NCI-H1694 (cell line): ENCODE measurements at places on chromosomes 7 and 10.
A peak's percentile ranks its signal among the peaks of the same experiment; 100 is the strongest.

DNA sequence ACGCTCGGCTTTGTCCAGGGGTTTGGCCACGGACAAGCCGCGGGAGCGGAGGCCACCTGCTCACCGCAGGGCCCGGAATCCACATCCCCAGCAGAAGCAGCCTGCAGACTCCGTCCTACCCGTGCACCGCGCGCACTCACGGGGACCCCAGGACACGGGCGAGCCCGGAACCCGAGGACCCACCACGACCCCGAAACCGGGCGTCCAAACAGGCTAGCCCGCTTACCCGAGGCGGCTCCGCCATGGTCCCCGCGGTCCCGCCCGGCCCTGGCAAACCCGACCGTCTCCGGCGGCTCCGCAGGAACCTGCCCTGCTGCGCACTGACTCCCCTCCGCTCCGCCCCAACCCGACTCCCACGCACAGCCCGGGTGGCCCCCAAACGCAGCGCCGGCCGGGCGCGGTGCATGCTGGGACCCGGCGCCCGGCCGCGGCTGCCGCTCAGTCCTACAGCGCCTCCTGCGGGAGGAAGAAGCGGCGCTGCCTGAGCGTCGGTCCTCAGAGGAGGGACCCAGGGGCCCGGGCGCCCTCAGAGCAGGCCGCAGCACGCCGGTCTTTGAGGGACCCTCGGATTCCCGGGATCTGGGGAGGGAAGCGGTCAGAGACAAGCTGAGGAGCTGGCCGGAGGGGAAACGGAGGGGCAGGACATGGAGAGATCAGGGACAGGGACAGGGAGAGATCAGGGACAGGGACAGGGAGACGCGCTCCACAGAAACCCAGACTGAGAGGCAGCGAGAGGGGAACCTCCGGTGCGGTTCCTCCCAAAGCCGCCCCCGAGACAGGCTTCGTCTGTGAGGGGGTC is at the start of gene ZNF786:
Gene ZNF786 (minus strand): TSS at position 322 of the 799 bp plus-strand sequence. CDS start 78 bp downstream, at position 244.
- DNase-seq: peak; percentile 47

- no peak for DNase-seq
Observed at GRCh38 chr7:25360451-25360850, 132.2 kb upstream of the NPVF start.

DNA sequence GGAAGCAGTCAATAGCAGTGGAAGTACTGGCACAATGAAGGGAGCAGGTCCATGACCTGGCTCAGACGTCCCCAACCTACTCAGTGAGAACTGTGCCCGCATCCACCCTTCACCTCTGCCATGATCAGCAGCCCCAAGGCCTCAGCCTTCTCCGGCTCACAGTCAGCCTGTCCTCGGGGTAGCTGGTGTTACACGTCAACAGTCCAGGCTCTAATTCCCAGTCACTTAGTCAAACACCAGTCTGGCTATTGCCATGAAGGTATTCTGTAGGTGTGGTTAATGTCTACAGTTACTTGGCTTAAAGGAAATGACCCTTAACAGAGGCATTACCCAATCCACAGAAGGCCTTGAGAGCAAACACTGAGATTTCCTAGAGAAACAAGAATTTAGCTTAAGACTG is 49.1 kb downstream of the GRB10 start:
- DNase-seq: no peak

DNA sequence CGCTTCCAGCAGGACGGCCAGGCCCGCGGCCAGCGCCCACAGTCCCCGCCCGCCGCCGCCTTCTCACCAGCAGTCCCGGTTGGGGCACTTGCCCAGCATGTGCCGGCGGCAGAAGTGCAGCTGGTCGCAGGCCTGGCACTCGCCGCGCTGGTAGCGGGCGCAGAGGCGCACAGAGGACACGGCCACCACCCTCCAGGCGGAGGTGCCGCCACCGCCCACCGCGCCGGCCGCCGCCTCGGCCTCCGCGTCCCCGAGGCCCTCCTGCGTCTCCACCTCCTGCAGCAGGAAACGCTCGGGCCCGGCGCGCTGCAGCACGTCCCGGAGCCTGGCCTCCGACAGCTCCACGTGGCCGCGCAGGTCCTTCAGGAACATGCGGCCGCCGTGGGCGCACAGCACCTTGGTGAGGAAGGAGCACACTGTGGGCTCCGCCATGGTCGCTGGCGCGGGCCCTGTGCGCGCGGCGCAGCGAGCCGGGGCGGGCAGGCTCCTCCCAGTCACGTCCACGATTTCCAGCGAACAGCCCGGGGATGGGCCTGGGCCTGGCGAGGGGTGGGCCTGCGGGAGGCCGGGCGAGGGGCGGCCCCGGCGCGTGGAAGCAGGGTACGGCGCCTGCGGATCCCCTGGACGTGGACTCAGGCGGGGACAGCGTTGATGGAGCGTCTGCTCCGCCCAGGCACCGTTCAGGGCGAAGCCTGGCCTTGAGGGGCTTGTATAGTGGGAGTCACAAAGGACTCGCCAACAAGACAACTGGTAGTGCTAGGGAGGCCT is at the start of gene ZC3HAV1L:
Gene ZC3HAV1L (minus strand): TSS at position 457 of the 768 bp plus-strand sequence. CDS start 25 bp downstream, at position 432.
- DNase-seq: peak; percentile 43

DNA sequence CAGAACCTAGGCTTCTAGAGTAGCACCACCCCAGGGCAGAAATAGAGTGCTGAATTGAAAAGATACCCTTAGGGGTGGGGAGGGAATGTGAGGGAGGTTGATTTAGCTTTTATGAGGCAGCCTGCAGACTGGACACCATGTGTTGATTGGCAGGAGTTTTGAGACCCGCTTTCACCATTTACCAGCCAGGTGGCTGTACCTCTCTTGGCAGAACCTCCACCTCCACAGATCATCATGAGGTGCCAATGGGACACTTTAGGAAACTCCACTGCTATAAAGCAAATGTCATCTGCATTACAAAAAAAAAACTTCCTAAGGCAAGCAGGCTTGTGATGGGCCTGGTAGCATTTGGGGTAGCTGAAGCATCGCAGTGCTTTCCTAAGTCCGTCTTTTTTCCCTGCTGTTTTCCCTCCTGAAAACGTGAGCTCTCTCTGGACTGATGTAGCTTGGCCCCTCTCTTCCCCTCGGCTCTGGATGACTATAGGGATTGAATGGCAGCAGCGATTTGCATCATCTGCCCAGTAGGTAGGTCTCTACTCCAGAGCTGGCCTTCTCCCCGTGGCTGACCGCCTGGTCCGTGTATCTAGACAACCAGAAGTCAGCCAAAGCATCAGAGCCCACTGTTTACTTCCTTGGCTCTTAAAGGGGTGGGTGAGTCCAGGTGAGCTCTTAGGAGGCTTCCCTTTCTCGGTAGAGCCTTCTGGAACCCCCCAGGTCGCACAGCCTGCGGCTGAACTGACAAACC is 1.3 kb downstream of the PCBD1 start:
- no peak for DNase-seq

GRCh38 chr10:79243181-79244067 is 103.8 kb upstream of the PPIF start:
- peak; percentile 18 for DNase-seq

DNA sequence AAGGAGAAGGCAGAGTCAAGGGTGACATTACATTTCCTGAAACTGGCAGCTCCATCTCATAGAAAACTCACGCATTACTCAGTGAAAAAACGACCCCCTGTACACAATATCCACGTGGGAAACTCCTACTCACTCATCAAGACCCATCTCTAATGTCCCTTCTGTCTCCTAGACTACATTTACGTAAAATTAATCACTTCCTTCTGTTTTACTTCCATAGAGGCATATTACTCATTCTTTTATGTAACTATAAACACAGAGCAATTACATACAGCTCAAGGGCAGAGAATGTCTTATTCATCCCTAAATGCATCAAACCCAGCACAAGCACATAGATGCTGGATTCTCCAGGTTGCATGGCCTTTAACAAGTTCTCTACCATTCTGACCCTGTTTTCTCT is 281.8 kb downstream of the KCNMA1 start:
- DNase-seq: no peak

- no peak for DNase-seq
Observed at GRCh38 chr7:22499044-22499443, 944 bp downstream of the STEAP1B start.

DNA sequence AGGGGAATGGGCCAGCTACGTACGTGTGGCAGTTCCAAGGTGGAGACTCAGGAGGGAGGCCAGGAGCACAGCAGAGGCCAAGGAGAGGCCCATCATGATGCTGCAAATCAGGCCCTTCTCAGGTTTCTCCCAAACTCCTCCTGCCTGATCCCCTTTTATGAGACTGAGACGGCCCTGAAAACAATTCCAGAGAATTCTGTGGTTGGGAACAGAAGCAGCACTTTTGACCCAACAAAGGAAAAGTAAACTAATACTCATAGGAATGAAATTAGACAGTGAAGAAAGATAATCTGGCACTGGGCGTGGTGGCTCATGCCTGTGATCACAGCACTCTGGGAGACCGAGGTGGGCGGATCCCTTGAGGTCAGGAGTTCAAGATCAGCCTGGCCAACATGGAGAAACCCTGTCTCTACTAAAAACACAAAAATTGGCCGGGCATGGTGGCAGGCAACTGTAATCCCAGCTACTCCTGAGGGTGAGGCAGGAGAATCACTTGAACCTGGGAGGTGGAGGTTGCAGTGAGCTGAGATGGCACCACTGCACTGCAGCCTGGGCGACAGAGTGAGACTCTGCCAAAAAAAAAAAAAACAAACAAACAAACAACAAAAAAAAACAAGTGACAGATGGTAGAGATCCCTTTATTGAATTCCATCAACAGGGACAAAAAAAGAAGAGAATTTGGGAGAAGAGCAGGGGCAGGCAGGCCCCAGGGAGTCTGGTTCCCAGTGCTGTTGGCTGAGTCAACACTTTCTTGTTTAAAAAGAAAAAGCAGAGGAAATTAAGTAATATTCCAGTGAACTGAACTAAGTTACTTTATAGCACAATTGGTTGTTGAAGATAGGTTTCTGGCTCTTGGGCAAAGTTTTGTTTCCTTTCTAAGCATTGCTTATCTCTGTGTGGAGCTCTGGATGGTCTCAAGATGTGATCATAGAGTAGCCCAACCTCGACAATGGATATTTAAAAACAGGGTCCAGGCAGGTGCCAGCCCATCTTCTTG is at the start of gene CCL26:
Gene CCL26 (minus strand): TSS at position 131 of the 997 bp plus-strand sequence. CDS start 35 bp downstream, at position 96.
- DNase-seq: peak; percentile 30

GRCh38 chr10:59240582-59241183 is 64.2 kb downstream of the PHYHIPL start:
- peak; percentile 15 for DNase-seq

- DNase-seq: peak; percentile 36
Observed at GRCh38 chr7:964401-965231, 10.1 kb upstream of the ADAP1 start.

GRCh38 chr7:5997210-5997808 is 11.5 kb downstream of the PMS2 start:
- peak; percentile 63 for DNase-seq

- DNase-seq: no peak
Observed at GRCh38 chr10:128480601-128481000, 354.4 kb upstream of the MKI67 start.

DNA sequence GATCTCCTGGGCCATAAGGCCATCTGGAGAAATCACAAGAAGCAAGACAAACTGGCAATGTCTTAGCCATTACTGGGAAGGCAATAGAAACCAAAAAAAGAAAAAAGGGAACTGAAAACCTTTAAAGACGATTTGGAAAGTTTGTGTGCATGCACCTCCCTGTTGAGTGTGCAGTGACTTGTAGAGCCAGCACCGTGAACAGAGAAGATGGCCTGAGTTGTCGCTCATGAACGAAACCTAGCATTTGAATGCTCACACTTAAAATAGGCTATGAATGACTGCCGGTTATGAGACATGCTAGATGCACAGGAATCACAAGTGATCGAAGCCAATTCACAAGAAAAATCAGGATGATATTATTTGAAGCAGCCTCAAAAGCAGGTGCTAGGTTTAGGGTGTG is 151.3 kb upstream of the ADO start:
- DNase-seq: no peak

GRCh38 chr10:64023926-64024470 is 502.8 kb downstream of the REEP3 start:
- no peak for DNase-seq

DNA sequence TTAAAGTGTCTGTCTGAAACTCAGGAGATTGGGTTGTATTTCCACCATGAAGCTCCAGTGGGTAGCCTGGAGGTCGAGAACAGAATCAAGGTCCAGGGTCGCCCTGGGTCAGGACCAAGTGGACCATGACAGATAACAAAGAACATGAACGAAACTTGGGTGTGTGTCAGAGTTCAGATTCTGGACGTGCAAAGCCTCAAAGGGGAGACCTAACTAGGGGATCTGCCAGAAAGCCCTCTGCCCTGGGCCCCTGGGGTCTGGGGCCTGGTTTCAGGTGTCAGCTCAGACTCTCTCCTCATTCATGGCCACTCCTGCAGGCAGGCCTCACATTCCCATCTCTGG is 1.6 kb downstream of the RASSF4 start:
- DNase-seq: no peak
